SJSA1 (cell line): ENCODE measurements at places on chromosomes 5 and 9.

- DNase-seq = no peak
Measured at GRCh38 chr9:4690144-4690543, 10.8 kb downstream of the CDC37L1 start.

DNA sequence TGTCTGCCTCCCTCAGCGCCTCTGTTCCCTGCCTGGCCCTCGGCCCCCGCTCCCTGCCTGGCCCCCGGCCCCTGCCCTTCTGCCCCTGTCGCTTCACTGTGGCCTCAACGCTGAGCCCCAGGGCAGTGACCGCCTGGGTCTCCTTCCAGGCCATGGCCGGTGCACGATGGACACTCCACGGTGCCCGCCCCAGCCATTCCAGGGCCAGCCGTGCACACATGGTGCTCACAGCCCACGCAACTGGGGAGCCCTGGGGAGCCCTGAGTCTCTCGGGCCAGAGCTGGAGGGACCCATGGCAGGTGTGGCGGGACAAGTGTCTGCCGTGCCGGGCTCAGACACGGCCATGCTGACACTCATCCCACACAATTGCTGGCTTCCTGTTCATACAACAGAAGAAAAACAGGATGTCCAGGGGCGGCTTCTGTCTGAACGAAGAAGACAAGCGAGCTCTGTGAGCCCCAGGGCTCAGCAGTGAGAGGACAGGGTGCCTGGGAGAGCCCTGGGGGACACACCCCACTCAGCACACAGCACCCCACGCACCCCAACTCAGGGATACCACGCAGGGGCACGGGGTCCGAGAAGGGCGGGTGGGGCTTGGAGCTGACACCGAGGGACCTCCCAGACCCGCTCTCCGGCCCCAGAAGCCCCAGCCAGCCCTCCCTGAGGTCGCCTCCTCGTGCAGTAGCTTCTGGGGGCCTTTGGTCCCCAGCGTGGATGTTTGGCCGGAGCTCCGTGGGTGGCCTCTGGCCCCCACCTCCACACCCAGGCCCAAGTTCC, 35.7 kb downstream of the EXD3 start:
- DNase-seq = no peak

GRCh38 chr9:137876781-137877386, 698 bp upstream of the CACNA1B start:
- DNase-seq = no peak

DNA sequence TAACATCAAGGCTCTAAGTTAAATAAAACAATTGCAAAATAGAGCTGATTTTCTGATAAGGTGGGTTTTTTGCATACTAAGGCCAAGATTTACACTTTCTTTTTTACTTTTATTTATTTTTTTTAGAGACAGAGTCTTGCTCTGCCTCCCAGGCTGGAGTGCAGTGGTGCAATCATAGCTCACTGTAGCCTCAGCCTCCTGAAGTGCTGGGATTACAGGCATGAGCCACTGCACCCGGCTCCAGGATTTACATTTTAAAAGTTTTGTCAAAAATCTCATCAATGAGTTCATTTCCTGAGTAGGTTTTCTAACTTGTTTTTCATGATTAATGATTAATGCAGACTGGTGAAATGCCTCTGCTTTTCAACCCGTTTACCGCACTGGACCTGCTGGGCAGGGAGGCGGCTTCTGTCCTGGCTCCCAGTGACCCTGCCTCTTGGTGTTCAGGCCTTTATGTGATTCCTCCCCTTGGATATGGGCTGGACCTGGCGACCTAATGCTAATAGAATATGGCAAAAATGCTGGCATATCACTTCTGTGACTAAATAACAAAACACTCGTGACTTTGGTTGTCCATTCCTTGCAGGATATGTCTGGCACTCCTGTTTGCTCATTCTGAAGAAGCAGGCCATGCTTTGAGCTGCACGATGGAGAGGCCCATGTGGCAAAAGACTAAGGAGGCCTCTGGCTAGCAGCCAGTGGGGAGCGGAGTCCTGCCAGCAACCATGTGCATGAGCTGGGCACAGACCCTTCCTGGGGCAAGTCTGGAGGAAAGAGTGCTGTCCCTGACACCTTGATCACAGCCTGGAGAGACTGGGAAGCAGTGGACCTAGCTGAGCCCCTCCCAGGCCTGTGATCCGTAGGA, 72.2 kb upstream of the PTCH1 start:
- DNase-seq = no peak

DNA sequence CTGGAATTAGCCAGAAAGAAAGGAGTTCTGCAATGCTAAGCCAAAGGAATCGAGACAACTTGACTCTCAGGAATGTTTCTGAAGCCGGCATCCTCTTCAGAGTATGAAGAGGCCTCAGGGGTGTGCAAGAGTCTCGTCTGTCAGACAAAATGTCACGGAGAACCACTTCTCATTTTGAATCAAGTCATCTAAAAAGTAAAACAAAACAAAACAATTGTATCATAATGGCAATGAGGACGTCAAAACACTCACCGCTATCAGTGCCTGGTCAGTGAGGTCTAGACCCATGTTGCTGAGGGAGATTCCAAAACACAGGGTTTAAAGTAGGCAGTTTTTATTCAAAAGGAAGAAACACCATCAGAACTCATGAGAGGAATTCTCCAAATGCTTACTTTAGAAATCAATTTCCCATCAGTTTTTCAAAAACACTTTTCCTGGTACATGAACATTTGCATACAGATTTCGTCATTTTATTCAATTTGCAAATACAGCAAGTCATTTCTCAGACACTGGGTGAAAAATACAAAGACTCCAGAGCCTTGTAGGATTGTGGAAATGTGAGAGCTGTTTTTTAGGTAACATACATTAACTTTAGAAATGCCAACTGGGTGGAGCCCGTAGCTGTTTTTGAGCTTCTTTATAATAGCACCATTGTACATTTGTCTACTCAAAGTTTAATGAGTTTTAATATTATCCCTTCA, 89.5 kb upstream of the MAP3K1 start:
- DNase-seq = no peak

GRCh38 chr5:107739661-107740060, 68.9 kb upstream of the EFNA5 start:
- no peak for DNase-seq

GRCh38 chr5:40680741-40681362, 1.1 kb downstream of the PTGER4 start:
- no peak for DNase-seq

DNA sequence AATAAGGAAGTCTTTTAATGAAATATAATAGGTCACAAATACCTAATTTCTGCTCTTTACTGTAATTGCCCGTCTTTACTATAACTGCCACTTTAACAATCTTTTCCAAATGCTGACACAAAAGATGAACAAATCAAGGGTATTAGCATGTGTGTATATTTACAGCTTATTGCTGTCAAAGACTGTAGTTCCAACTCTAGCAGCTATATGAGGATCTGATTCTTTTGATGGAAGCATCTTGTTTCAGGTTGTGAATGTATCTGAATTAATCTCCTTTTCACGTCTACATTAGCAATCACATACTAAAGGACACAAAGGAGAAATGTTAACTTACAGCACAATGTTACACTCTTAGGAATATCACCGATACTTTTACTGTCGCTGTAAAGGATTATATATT, 27.9 kb downstream of the RFX3 start:
- no peak for DNase-seq

- no peak for DNase-seq
Measured at GRCh38 chr5:115894342-115894741, 52.6 kb downstream of the AP3S1 start.

- peak; percentile 42 for DNase-seq
Measured at GRCh38 chr9:99162759-99163364, 57.9 kb downstream of the TGFBR1 start.

DNA sequence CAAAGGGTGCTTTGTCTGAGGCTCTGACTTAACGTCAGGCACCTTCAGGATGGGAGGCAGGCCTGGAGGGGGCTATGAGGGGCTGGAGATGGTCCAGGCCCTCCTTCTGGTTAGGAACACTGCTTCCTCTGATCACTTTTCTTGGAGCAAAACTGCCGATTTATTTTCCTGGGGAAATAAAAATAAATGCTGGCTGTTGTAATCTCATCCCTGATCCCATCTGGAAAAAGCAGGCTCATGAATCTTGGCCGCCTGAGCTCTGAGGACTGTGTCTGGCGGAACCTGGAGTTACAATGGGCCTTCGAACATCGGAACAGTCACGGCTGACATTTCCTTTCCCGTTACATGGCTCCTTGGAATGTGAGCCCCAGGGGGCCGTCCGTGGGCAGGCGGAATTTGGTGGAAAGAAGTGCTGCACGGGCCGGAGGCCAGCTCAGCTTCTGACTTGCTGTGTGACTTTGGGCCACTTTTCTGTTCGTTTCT, 157.8 kb downstream of the RGS3 start:
- peak; percentile 88 for DNase-seq

GRCh38 chr5:138466900-138467710, 1.8 kb downstream of the EGR1 start:
- DNase-seq = peak; percentile 22

DNA sequence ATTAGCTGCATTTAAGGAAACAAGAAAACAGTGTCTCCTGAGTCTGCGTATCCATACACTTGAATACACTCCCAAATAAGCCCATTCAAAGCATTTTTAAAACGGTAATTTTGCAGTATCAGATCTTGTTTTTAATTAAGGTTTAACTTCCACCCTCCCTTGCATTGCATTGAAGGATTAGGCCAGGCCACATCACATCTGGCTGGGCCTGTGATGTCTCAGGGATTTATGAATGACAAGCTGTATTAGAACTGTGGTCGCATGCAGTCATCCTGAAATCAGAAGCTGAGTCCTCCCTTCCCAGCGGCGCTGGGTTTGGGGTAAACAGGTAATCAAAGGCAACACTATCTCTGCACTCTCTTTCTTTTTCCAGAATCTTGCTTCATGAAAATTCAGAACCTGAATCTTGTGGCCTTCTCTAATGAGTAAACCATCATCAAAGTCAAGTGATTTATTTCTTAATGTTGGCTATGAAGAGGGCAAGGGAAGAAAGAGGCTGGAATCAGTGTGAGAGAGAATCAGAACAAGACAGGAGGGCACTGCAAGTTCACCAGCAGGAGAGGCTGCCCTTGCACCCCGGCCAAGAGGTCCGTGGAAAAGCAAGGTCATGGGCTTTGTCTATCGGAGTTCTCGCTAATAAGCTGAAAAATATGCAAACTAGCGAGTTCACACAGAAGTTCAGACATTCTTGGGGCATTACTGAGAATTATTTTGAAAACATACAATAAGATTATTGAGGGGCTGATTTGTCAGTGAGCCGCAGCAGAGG, 80.0 kb upstream of the ZSWIM6 start:
- DNase-seq = no peak

GRCh38 chr5:105304859-105305258, 1742.3 kb upstream of the NUDT12 start:
- no peak for DNase-seq

- DNase-seq = peak; percentile 29
Measured at GRCh38 chr9:83062651-83063527, at the start of gene RASEF. Gene RASEF, minus strand, starts transcription at chr9:83063142. Its CDS starts 275 bp downstream, at chr9:83062867.

DNA sequence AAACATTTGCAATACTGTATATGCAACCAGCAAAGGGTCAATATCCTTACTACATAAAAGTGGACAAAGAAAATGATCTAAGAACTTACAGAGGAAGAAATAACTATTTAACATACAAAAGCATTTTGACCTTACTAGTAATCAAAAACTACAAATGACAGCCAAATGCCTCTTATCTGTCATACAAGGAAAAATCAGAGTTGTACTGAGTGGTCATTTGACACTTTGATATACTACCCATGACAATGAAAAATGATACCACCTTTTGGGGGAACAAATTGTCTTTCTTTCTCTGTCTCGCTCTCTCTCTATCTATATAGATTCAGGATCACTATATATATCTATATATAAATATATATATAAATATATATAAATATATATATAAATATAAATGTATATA, 50.4 kb upstream of the ZSWIM6 start:
- DNase-seq = no peak

- peak; percentile 23 for DNase-seq
Measured at GRCh38 chr9:35910613-35911359, 1.5 kb downstream of the SPAAR start.

- peak; percentile 65 for DNase-seq
Measured at GRCh38 chr9:93450945-93451815, at the start of gene FAM120A. Gene FAM120A, plus strand, starts transcription at chr9:93451685. Its CDS starts 231 bp downstream, at chr9:93451916.

DNA sequence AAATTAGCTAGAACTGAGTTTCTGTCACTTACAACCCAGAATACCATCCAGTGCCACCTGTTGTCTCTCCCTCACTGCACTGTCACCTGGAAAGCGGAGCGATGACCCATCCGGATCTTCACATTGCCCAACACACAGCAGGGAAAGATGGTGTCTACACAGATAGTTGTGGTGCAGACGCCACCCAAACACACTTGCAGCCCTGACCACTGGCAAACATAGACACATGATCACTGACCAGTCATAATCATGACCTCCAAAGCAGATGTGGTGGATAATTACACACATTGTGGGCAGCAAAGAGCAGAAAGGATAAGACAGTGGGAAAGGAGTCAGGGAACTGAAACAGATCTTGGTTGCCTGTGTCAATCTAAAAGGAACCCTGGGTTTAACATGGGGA, 64.7 kb downstream of the GABBR2 start:
- DNase-seq = no peak

DNA sequence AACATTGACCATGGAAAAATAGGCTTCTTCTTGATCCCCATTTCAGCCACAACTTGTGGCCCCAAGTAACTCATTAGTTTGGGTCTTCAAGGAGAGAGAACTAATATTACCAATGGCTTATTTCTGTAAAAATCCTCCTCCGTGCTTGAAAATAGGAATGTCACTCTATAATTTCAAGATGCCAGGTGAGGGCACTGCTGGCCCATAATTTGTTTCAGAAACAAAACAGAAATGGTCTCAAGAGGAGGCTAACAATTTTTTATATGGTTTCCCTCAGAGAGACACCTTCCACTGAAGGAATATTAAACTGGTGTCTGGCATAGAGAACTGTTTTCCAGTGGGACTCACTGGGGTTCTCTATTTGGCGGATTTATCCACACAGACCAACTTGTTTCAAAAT, 437.0 kb upstream of the TRPC7 start:
- DNase-seq = peak; percentile 33
